NCI-H510A treated with DMSO at 0.1 percent for 48 hours (cell line): ENCODE measurements at places on chromosomes 12 and 14.

DNA sequence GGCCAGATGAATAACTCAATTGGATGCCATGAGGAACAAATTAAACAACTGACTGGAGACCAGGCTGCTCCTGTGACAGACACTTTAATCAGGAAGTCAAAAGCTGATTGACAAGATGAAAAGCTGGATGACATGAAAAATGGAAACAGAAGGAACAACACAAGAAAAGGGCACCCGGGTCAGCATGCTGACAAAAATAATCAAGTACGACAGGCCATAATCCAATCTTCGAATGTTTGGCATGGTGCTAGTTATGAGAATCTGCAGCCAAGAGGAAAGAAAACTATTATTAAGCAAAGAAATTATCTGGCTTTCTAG lies 544.7 kb downstream of the ETNK1 start:
- DNase-seq = no peak

DNA sequence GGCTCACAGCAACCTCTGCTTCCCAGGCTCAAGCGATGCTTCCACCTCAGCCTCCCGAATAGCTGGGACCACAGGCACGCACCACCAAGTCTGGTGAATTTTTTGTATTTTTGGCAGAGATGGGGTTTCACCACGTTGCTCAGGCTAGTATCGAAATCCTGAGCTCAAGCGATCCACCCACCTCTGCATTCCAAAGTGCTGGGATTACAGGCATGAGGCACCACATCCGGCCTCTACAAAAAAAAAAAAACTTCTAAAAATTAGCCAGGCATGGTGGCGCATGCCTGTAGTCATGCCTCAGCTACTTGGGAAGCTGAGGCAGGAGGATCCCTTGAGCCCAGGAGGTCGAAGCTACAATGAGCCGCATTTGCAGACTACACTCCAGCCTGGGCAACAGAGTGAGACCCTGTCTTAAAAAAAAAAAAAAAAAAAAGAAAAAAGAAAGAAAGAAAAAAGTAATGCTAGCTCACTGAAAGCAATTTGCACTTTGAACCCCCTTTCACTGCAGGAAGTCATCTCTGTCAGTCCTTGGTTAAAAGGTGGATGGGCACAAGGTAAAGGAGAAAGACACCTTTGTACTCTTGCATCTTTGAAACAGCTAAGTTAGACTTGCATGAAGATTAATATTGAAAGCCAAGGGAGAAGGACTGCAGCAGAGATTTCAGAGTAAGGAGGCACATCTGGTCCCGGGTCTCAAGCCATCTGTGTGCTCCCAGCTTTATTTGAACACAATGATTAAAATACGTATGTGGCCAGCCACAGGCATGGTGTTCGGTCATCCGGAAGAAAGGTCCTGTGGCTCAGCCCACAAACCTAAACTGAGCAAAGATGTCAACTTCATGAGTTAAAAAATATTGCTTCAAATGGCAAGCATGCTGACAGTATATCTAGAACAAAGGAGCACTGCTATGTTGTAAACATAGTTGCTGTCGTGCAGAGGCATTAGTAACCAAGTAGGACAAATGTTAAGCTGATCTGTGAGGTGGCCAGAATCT lies 103.8 kb upstream of the HMGA2 start:
- no peak for DNase-seq

DNA sequence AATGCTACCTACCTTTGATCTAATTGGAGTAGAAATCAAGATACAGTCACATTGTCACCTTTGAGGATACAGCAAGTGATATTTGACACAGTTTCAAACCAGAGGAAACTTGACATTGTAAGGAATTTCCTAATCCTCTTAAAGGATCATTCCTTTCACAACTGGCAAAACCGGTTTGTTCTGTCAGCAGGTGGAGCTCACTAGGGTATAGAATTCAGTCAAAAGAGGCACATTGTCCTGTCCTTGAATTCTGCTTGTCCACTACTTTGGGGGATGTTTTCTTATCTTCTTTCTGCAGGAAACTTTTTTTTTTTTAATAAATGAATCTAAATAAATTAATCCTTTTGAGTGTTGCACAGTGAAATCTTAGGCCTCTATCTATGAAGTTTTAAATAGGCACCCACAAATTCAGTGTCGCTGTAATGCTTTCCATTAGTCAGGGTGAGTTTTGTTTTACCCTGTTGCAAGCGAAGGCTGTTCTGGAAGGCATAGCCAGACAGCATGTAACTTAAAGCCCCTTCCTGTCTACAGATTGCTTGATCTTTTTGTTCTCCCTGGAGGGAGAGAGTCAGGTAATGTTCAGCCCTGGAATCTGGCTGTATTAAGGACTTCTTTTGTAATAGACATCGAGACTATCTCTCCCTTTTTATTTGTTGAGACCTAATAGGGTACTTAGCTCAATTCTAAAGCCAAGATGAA lies 285.0 kb upstream of the RGS6 start:
- DNase-seq = peak; percentile 79

DNA sequence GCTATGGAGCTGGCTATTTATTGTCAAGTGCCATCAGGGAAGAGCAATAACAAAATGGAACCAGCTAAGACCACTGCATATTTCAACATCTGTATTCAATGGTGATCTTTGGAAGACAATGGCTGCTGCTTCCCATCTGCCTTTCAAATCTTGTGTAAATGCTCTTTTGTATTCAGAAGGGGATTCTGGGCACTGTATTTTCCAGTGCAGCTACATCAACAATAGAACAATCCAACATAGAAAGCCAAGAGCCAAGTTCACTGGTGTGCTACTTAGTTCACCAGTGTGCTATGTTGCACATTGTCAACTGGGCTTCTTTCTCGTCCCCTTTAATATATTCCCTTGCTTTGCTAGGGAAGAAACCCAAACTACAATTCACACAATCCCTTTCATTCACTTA lies 128.8 kb upstream of the OR4E1 start:
- DNase-seq = no peak

DNA sequence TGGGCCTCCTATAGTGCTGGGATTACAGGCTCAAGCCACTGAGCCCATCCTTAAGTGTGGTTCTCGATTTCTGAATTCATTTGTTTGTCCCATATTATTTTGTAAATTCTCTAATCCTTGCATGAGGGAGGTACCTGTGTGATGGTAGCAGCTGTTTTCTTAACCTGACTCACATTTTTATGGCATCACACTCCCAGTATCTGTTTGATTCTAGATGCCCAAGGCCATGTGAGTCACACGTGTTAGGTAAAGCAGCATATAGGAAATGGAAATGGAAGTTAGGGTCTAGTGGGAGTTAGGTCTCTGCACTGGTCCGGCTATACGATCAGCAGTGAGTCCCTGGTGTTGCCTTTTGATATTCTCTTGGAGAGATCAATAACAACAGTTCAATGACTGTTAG lies 198.1 kb downstream of the ERC1 start:
- DNase-seq = no peak

DNA sequence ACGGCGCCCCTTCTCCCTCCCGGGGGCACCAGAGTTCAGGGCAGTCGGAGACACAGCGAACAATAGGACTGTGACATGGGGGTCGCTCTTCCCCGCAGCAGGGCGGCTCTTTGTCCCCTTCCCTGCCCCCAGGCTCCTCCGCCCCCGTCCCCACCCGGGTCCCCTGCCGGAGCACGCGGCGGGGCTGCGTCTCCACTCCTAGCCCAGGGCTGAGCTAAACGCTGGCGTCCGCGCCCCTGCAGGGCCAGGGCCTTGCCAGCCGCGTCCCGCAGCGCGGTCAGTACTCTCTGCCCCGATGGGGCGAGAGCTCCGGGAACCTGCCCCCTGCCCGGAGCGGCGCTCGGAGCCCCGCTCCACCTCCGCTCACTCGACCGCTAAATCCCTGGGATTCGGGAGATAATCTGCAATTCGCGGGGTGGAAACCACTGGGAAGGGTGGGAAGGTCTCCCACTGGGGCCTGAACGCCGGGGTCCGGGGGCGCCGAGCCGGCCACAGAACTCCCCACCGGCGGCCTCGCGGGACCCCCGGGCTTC lies 825 bp upstream of the CCDC85C start:
- DNase-seq = peak; percentile 56

DNA sequence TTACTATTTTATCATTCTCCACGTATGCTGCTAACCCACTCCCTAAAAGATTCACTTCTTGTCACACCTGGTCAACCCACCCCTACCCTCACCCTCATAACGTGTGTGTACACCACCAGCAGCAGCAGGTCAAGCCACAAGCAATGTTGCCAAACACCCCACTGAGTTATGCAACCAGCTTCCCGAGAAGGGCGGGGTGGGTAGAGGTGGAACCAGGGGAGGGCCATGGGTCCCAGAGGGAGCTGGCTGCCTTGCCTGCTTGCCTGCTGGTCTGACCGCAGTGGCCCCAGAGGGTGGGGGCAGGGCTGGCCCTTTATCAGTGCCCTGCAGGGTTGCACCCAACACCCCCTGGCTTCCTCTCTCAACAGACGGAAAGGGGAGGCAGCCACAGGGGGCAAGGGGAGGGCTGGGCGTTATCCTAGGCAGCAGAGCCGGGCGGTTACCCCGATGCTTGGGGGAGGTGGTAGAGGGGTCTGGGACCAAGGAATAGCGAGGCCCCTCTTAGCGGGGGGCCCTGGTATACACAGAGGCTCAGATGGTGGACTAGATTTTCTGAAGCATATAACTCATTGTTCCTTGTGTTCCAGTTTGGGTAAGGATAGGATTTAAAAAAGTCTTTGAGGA lies 3.5 kb upstream of the NFE2 start:
- no peak for DNase-seq

GRCh38 chr12:30440826-30441602 lies 254.7 kb downstream of the IPO8 start:
- peak; percentile 7 for DNase-seq

DNA sequence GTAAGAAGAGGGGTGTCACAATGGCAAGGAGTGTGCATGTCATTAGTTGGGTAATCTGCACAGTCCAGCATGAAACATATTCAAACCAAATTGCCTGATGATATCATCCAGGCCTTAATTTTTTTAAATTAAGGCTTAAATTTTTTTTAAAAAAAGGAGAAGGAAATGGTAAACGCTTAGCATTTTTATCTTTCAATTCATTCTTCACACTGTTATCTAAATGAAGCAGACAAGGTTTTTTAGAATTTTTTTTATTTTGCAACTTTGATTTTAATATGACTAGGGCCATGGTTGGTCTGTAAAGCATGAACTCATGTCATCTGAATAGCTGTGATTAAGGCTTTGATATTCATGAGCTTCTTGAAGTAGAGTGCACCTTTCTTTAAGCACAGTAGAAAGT lies 362.5 kb downstream of the SYT1 start:
- DNase-seq = no peak

GRCh38 chr12:41224066-41224465 lies 35.9 kb downstream of the PDZRN4 start:
- DNase-seq = peak; percentile 19
